NB4 (cell line): ENCODE measurements at places on chromosomes 6 and 20.
A peak's percentile ranks its signal among the peaks of the same experiment; 100 is the strongest.

DNA sequence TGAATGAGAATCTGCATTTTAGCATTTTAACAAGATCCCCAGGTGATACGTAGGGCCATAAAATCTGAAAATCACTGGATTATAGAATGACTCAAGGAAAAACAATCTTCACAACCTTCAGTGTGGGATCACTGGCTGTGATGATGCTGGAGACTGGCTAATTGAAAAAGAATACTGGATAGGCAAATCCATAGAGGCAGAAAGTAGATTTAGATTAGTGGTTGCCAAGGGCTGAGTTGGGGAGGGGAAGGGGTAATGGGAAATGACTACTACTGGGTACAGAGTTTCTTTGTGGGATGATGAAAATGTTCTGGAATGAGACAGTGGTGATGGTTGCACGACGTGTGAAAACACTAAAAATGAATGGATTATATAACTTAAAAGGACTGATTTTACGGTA is 84.1 kb downstream of the CDK19 start:
- no peak for DNase-seq

GRCh38 chr6:107657373-107657754 is 166.7 kb downstream of the SCML4 start:
- no peak for DNase-seq

DNA sequence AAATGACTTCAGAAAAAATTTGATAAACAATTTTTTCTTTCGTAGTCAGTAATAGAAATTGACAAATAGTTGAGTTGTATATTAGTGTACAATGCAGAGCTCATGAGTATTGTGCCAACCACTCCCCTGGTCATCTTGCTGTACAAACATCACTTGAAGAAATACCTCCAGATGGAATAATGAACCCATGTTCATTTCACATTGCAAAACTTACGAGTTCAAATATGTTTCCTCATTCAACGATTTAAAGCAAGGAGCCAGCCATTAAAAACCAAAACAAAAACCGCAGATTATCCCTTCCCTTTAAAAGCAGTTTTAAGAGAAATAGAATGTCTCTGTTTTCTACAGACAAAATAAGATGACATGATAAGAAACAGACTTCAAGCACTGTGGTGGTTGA is 62.5 kb downstream of the RALGAPA2 start:
- no peak for DNase-seq

- no peak for DNase-seq
These were observed 7.3 kb downstream of the SIM1 start for GRCh38 chr6:100457311-100457990.

DNA sequence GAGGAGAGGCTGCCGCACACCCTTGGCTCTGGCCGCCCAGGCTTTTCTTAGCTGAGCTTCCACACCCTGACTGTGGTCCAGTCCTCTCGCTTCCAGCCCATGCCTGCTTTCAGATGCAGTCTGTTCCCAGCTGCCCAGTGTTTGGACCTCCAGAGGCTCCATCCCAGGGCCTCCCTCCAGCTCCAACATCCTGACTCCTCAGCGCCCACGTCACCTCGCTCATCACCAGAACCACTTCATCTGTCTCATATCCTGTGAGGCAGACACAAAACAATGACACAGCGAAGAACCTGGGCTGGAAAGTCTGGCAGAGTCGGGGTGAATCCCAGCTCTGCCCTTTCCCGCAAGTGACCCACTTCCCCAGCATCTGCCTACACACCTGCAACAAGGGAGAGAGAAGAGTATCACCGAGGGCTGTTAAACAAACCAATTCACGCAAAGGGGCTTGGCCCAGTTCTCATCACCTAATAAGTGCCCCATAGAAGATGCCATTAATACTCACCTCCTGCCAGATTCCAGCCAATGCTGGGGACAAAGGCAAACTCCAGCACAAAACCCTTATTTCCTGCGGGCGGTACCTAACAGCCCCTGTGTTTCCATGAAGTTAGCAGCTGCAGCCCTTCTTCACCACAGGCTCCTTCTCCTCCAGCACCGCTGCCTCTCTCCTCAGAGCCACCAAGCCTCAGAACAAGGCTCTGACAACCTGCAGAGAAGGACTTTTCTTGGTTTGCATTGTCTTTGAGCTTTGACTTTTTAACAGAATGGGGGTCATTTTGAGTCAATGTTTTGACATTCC is 133.4 kb upstream of the CDH4 start:
- DNase-seq = no peak

DNA sequence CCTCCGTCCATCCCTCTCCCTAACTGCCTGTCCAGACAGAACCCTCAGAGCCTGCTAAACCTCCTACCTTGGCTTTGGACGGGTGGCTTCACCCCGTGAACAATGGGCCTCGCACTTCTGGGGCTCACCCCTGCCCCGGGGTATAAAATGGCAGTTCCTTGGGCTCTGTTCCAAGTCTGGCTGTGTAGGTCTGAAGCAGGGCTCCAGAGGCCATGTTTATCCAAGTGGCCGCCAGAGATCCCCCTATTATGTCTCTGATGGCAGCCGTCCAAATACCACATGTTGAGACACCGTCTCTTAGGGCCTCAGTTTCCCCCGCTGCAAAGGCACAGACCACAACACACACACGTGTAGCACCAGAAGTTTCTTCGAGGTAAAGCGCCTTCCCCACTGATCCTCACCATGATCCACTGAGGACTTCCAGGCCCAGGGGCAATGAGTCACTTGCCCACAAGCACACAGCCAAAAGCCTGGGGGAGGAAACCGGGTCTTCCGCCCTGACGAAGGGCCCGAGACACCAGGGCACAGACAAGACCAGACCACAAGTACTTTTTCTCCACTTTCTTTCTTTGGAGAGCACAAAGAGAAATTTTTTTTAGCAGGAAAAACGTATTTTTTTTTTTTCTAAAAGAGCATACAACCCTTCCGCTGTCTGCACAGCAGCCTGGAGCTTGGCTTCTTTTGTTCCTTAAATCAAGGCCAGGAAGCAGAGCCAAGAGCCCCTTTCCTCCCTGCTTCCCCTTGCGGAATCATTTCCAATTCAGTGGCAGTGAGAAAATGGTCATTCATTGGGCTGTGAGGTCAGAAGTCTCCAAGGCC is 11.8 kb downstream of the CPNE5 start:
- peak; percentile 97 for DNase-seq

- no peak for DNase-seq
These were observed 1.9 kb downstream of the NOL7 start for GRCh38 chr6:13617066-13617465.

- DNase-seq = no peak
These were observed 59.2 kb upstream of the SNX9 start for GRCh38 chr6:157763904-157764177.

DNA sequence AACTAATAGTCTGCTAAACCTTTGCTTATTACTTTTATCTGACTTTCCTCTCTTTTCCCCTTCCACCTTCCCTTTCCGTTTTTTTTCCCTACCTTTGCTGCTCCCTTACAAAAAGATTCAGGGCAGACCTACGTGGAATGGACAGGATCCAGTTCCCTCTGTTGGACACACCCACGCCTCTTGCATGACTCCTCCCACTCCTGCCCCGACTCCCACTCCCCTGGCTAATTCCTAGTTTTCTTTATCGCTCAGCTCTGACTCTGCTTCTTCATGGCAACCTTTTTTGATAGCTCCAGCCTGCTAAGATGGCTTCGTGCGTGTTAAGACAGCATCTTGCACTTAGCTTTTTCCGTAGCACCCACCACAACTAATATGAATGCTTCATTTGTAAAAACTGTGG is 715.6 kb upstream of the NRSN1 start:
- DNase-seq = no peak

DNA sequence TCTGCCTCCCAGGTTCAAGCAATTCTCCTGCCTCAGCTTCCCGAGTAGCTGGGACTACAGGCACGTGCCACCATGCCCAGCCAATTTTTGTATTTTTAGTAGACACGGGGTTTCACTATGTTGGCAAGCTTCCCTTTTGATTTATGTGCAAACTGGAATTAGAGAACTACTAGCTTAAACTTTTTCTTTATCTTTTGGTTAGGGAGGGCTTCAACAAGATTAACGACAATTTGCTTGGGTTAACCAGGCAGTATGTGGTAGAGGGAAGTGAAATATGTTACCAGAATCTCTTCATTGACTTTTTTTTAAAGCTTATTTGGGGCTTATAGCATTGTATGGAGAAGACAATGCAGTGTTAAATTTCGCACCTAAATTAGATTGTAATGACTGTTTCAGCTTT is 9.0 kb downstream of the MYO6 start:
- no peak for DNase-seq

- peak; percentile 96 for DNase-seq
These were observed 147.8 kb downstream of the PHACTR3 start for GRCh38 chr20:59752101-59752586.

DNA sequence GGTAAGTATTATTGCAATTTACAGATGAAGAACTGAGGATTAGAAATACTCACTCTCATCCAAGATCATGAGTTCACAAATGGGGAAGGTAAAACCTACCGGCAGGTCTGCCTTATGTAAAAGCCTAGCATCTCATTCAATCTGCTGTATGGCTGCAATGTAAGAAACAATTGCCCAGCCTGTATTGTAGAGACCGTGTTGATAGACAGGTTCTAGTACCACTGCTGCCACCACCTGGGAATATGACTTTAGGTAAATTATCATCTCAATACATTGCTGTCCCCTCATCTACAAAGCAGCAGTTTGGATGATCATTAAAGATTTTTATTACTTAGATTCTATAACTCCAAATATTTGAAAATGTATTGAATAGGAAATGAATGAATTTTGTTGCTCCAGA is 23.3 kb upstream of the ARHGAP18 start:
- DNase-seq = no peak

DNA sequence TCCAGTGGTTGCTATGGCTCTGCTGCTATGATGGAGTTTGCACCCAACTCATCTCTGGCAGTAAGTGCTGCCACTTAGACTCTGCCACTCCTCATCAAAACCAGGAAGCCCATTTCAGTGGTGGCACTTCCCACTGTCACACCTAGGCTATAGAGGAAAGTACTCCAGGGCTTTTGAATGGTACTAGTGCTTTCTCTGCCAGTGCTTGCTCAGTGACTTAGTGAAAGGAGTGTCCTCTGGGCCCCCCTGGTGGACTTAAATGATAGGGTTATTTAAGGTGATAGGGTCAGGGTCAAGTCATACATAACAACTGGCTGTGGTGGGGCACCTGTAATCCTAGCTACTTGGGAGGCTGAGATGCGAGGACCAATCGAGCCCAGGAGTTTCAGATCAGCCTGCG is 22.8 kb downstream of the FITM2 start:
- no peak for DNase-seq

DNA sequence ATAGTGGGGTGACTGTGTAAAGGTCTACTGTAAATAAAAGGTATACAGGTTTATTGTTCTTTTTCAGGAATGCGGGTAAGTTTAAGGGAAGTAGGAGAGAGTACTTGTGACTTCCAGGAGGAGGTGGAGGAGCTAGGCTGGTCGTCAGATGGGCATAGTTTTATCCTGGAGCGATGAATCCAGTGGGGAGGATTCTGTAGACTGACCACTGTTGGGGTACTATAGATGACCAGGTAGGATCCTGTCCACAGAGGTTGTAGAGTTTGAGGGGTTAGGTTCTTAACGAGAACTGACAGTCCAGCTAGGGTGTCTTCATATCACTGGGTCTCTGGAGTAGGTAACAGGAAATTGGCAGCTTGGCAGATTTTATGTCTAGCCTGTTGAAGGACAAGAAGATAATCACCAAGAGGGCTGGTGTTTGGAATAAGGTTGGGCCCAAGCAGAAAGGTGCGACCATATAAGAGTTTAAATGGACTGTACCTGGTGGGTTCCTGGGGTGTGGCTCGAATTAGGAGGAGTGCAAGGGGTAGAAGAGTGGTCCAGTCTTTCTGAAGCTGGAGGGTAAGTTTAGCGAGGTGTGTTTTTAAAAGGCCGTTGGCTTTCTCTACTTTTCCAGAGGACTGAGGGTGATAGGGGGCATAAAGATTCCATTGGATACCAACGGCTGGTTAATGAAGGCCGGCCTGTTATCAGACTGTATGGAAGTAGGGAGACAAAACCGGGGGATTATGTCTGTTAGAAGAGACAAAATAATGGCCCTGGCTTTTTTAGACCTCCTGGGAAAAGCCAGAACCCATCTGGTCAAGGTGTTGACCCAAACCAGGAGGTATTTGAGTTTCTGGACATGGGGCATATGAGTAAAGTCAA is 751.3 kb upstream of the ADGRB3 start:
- DNase-seq = no peak

DNA sequence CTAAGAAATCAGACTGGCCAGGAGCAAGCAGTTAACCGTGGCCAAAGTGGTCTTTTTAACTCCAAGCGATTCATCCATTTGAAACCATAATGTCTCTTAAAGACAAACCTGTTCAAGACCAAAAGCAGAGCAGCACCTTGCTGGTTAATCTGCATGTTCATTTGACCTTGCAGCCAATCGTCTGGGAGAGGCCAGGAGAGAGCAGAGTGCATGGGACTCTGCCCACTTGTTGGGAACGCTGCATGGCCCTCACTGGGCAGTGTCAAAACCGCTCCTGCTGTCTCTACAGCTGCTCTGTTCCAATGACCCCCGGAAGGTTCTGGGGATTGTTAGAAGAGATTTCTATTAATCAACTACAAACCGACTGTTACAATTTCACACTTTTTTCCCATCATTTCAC is 79.6 kb downstream of the OLIG3 start:
- no peak for DNase-seq

GRCh38 chr6:30142665-30143064 is 6.7 kb downstream of the TRIM40 start:
- DNase-seq = no peak

DNA sequence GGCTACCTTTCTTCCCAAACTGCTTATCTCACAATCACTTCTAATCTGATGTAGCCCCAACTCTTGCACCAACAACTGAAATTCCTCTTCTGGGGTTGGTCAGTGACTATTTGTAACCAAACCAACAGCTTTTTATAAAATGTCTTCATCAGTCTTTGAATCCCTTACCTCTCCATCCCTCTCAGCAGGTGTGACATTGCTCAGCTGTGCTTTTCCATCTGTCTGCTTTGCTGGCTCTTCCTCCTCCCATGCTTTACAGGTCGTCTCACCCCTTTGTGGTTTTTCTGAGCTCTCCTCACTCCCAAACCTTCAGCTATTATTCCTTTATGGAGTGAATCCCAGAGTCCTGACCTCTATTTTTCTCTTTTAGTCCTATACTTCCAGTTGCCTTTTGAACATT is 5.9 kb downstream of the MAP7 start:
- DNase-seq = no peak

GRCh38 chr6:79269877-79270276 is 35.4 kb upstream of the HMGN3 start:
- peak; percentile 26 for DNase-seq

DNA sequence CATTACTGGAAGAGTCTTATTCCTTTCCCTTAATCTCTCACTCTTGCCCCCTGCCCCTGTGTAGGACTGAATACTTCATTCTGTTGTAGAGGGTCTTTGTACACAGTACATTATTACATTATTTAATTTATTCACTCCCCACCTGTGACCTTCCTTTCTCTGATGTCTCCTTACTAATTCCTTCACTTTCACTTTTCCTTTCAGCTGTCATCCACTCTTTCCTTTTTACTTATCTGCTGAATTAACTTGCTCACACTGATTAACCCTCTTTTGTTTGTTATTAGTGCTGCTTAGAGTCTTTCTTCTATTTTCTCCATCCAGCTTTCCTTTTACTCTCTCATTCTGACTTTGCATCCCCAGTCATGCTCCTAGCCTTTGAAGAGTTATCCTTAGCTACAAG is 6.5 kb upstream of the PGBD1 start:
- no peak for DNase-seq

GRCh38 chr6:105921781-105922180 is 164.4 kb upstream of the PRDM1 start:
- no peak for DNase-seq
